OCI-M1 (cell line): ENCODE measurements at places on chromosomes 12 and 14.
A peak's percentile ranks its signal among the peaks of the same experiment; 100 is the strongest.

DNA sequence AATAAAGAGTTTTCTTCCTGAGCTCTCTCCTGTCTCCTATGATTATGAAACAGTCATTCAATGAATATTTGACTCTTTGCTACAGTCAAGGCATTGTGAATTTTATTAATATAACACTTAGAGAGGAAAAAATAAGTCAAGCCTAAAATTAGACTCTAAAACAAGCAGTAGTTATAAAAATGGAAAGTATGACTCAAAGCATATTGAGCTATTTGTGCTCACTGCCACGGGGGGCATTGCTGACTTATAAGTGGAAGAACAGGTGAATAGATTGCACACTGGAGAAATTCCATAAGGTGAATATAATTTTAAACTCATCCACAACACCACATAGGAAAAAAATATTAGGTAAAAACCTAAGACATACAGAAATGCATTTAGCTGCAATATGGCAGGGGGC lies 87.7 kb upstream of the CCDC196 start:
- no peak for DNase-seq

GRCh38 chr12:46343118-46343852 lies 29.3 kb downstream of the SLC38A2 start:
- no peak for DNase-seq

- no peak for DNase-seq
These were observed 35.6 kb downstream of the DAD1 start for GRCh38 chr14:22553445-22553844.

DNA sequence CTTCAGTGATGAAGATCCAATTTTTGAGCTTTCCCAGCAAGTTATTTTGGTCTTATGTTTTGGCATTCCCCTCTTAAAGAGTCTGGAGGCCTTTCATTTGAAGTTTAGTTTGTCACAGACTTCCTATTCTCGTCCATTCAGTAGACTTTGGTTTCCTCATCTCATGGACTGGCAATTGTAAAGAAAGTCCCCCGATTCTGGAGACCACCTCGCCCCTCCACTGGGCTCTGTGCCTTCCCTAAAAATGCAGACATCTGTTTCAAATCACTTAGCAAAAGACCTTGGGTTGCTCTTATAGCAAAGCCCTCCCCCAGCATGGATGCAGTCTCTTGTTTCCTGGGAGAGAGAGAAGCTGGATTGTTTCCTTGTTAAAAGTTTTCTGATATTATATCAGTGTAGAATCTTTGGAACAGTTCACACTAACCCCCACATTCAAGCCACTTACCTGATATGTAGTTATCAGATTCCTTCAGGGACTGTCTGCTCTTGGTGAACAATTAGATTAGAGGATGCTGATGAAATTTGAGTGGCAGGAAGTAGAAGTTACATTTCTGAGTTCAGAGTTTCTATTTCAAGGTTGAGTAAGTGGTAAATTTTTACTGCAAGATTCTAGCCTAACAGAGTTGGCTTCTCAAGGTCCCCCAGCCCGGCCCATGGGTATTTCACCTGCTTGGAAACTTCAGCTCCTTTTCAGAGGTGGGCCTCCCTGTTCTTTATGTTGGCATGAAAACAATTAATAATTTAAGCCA lies 56.3 kb downstream of the PLXNC1 start:
- peak; percentile 57 for DNase-seq

GRCh38 chr12:121295746-121296617 lies 527 bp downstream of the CAMKK2 start:
- peak; percentile 60 for DNase-seq

DNA sequence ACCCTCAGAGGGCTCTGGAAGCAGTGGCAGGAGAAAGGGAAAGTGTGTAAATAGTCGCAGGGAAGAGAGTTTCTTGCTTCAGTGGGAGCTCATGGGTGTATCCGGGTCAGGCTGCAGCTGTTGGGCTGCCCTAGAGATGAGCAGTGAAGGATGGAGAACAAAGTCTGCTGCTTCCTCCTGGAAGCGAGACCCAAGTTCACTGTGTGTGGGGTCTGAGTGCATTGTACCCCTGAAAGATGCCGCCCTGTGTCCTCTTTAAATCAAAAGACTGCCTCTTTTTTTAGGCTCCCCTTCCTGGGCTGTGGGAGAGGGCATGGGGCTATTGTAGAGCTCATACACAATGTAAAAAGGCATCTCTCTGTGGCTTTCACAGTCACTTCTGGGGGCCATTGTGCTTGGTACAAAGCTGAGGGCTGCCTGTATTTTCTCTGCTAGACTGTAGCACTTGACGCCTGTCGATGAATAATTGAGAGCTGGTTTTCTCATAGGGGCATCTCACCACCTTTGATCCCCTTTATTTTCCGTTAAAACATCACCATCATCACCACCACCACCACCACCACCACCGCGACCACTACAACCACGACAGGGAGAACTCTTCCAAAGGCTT lies 16.7 kb downstream of the CHST11 start:
- no peak for DNase-seq

DNA sequence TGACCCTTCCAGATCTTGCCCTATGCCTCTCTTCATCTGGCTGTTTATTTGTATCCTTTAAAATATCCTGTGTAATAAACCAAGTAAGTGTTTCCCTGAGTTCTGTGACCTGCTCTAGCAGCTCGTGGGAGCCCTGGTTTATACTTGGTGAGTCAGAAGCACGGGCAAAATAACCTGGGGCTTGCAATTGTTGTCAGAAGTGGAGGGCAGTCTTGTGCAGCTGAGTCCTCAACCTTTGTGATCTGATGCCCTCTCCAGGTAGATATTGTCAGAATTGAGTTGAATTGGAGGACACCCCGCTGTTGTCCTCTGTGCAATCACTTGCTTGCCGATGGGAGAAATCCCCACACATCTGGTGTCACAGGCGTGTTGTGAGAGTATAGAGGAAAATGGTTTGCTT lies 62.5 kb upstream of the PRICKLE1 start:
- no peak for DNase-seq

- DNase-seq: no peak
These were observed 1122.1 kb upstream of the SEL1L start for GRCh38 chr14:82655770-82656169.

DNA sequence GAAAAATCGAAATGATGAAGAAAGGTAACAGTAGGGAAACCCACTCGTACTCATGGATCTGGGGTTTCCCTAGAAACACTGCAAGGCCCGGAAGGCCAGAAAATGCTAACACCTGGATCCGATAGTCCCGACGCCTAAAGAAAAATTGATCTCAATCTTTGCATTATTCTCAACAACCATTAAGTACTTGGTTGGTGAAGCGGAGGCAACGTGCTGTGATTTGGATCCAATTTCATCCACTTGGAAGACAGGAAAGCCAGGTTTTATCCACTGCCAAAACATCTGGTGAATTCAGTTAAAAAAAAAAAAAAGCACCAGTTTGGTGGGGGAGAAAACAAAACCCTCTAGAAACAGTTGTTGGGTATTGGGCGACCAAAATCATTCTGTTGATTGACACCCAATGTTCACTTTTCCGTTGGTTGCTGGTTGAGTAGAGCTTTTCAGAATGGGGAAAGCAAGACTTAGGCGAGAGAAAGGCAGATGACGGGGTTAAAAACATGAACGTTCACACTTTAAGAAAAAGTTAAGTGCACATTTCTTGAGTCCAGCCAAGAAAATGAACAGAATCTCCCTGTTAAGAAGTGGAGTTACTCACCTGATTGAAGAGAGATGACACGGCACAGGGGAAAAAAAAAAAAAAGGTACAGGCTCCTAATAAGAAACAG lies 41.9 kb upstream of the MED13L start:
- DNase-seq: no peak

GRCh38 chr12:116599285-116600136 lies 40.3 kb downstream of the MAP1LC3B2 start:
- DNase-seq: peak; percentile 80

GRCh38 chr14:104695660-104696000 lies 6.2 kb downstream of the INF2 start:
- DNase-seq: no peak

DNA sequence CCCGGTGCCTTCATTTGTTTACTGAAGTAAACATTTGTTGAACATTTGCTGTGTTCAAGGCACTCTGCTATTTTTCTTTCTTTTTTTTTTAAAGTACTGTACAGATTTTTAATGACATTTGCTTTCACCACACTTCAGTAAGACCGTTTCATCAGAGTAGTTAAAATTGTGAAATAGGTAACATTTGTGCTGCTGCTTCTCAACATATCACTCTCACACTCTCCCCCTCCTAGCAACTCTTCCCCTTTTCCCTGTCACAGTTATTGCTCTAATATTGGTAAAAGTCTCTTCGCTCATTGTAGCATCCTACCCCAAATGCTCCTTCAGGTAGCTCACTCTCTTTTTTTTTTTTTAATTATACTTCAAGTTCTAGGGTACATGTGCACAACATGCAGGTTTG lies 49.6 kb downstream of the SRGAP1 start:
- no peak for DNase-seq
